ENCODE measurements at places on chromosomes 6 and 20.
A peak's percentile ranks its signal among the peaks of the same experiment; 100 is the strongest.

DNA sequence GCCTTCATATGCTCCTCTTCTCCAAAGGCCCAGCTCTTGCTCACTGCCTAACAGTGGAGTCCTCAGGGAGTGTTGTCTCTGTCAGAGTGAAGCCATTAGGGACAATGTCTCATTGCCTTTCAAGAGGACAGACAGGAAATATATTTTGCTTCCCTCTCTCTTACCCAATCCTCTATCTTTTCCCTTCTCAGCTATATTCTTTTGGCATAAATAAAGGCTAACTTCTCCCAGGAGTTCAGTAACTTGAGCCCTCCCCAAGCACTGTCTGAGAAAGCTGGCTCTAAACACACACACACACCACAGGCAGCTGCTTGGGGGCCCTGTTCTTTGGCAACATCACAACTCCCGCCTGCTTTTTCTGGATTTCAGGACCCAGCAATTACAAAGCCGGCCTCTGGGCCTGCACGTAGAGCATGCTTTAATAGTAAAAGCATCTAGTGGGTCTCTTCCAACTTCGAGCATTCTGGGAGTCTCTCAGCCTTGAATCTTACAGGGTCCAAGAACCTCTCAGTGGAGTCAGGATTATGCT is 34.7 kb upstream of the LAMA4 start:
- DNase-seq, result peak; percentile 92

DNA sequence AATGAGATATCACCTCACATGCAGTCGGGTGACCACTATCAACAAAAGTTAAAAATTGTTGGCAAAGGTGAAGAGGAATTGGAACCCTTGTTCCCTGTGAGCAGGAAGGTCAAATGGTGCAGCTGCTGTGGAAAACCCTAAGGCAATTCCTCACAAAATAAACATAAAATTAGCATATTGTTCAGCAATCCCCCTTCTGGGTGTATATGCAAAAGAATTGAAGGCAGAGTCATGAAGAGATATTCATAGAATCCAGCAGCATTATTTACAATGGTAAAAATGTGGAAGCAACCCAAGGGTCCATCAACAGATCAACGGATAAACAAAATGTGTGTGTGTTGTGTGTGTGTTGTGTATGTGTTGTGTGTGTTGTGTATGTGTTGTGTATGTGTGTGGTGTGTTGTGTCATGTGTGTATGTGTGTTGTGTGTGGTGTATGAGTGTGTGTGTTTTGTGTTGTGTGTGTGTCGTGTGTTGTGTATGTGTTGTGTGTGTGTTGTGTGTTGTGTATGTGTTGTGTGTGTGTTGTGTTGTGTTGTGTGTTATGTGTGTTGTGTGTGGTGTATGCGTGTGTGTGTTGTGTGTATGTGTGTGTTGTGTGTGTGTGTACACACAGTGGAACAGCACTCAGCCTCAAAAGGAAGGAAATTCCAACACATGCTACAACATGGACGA is 245.1 kb downstream of the ERMARD start:
- DNase-seq, result no peak

GRCh38 chr6:52063584-52064344 is 23.6 kb downstream of the PKHD1 start:
- peak; percentile 42 for DNase-seq

DNA sequence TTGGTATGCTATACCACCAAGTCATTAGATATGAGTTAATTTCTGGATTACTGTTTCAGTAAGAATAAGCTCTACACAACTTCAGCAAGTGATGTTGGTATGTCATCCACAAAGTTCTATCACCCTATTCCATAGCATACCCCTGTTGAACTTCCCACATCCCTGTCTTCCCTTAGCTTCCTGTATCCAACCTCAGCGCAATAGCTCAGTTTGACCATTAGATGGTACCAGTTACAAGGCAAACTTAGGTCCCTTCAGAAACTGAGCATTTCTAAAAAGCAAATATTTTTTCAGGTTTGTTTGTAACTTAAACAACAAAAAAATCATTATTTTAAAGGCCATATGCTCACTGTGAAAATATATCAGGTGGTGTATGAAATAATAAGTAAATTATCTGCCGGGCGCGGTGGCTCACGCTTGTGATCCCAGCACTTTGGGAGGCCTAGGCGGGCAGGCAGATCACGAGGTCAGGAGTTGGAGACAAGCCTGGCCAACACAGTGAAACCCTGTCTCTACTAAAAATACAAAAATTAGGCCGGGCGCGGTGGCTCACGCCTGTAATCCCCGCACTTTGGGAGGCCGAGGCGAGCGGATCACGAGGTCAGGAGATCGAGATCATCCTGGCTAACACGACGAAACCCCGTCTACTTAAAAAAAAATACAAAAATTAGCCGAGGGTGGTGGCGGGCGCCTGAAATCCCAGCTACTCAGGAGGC is 8.8 kb upstream of the MOG start:
- DNase-seq, result peak; percentile 45

GRCh38 chr20:5703681-5704101 is 46.5 kb upstream of the SHLD1 start:
- no peak for DNase-seq

DNA sequence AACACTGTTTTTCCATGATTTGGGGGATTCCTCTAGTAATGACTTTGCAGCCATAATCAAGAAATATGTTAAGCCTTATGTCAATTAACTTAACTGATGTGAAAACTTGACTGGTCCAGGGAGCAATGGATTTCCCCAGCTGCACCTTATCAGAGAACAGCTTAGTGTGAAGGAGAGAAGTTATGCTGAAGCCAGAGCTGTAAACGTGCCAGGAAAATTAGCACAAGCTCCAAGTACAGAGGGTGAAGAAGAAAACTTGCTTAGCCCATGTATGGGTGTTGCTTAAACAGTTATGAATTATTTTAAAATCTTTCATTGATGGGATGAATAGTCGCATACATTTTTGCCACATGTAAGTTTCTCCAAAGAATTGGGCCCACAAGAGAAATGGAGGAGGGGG is 214.9 kb upstream of the RNF217 start:
- no peak for DNase-seq

DNA sequence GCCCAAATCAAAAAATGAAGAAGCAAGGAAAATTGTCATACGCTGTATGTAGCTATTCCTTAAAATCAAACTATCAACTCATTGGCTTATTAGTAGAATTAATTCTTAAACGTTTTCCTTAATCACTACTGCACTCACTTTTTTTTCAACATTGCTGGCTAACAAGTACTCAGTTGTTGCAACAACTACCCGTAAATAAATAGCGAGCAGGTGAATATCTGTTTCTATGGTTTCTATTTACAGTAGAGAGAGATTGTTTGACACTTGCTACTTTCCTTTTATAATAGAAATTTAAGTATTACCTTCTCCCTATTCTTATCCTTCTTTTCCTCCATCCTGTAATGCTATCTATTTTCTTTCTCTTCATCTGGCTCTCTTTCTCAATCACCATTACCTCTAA is 25.1 kb downstream of the FRK start:
- DNase-seq, result no peak

Data from AG10803 (cell line).